Activated T-cell treated with anti-CD3 and anti-CD28 coated beads, Interleukin-2, amount 50 U/mL, for 1 hour (primary cell): ENCODE measurements at places on chromosomes 6 and 20.

- no peak for DNase-seq
These were observed 75.0 kb downstream of the BCKDHB start for GRCh38 chr6:80181352-80182081.

GRCh38 chr6:452301-453067 is 60.9 kb downstream of the IRF4 start:
- DNase-seq, result no peak

DNA sequence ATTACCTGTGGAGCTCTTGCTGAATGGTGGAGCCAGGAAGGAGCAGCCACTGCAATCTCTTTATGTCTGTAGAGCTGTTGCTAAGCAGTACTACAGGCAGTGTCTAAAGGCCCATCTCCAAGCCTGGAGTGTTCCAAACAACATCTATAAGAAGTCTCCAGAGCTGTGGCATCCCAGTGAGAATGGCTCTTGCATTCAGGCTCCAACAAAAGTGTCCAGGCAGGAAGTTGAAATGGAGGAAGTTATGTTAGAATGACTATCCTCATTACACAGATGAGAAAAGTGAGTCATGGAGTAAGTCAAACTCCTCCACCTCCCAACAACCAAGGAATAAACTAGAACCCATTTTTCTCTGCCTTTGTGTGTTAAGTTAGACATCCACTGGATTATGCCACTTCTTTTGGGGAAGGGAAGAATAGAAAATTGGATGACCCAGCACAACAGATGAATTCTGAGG is 288.5 kb upstream of the STXBP5 start:
- DNase-seq, result no peak

DNA sequence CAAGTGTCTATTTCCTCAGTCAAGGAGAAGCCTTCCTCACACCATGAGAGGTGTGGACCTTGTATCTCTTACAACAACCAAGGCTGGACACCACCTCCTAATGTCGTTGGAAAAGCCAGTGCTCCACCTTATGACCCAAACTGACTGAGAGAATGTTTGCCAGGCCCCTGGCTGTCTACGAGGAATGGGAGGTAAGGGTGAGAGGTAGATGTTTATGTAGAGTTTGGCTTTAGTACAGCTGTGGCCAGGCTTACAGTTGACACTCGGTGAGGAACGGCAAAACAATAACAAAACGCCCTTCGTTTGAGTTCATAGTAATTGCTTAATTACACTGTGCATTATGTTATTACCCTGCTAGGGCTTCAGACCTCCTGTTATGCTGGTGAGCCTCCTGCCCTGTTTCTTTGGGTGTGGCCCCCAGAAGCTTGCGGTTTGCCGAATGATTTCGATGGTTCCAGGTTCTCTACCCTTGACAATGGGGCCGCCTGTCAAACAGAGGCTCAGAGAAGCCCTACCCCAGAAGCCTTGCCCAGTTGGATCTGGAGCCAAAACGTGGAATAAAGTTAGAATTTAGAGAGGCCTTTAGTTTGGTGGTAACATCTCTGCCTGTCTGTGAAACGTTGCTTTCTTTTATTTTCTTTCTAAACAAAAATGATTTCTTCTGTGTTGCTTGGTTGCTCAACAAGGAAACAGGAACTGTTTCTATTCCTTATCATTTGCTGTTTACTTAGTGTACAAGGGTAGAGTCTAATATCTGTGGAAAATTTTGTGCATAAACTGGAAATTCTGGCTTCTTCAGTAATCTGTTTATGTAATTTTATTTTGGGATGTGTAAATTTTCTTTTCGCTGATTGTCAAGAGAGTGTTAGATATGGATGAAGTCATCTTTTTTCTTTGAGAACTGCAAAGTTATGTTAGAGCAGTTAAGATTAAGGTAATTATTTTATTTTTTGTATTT is 60.4 kb upstream of the FOXQ1 start:
- DNase-seq, result no peak

DNA sequence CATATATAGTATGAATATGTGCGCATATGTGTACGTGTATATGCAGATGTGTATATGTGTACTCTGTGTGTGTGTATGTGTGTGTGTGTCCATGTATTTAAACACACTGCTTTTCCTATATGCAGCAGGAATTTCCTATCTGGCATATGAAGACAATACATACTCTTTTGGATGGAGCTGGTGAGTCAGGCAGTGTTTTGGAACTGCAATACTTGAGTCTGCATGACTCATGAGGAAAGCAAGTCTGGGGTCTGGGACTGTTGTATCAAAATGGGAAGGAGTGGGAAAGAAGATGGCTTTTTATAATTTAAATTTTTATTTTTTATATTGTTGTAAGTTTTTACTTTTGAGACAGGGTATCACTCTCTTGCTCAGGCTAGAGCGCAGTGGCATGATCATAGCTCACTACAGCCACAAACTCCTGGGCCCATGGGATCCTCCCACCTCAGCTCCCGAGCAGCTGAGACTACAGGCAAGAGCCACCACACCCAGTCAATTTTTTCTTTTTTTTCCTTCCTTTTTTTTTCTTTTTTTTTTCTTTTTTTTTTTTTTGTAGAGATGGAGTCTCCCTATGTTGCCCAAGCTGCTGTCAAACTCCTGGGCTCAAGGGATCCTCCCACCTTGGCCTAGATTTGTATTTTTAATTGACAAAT is 72.2 kb downstream of the ATXN1 start:
- DNase-seq, result no peak

DNA sequence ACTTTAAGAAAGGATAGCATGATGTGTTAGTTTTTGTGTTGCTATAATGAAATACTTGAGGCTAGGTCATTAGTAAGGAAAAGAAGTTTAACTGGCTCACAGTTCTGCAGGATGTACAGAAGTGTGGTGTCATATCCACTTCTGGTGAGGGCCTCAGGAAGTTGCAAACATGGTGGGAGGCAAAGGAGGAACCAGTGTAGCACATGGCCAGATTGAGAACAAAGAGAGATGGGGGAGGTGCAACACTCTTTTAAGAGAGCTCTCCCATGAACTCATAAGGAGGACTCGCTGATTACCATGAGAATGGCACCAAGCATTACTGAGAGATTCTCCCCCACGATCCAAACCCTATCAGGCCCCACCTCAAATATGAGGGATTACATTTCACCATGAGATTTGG is 265.4 kb downstream of the RIMS1 start:
- DNase-seq, result no peak

DNA sequence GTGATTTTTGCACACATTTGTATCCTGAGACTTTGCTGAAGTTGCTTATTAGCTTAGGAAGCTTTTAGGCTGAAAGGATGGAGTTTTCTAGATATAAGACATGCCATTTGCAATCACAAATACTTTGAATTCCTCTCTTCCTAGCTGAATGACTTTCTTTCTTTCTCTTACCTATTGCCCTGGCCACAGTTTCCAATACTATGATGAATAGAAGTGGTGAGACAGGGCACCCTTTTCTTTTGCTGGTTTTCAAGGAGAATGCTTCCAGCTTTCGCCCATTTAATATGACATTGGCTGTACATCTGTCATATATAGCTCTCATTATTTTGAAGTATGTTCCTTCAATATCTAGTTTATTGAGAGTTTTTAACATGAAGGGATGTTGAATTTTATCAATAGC is 409.6 kb upstream of the EPHA7 start:
- DNase-seq, result no peak

GRCh38 chr20:40493549-40493948 is 195.5 kb downstream of the MAFB start:
- no peak for DNase-seq

DNA sequence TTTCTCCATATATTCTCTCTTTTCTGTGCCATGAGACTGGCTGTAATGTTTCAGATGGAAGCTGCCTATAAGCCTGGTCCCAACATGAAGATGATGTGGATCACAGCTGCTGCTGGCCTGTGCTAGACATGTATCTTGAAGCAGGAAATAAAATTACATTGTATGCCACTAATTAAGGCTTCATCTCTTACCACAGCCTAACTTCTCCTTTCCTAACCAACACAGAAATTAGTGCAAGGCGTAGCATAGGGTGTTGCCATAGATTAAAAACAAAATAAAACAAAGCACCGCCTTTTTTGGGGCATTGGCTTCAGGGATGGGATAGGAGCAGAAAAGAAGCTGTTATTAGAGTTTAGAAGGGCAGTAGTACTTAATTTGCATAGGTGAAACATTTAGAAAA is 4.7 kb upstream of the SLC17A4 start:
- no peak for DNase-seq

GRCh38 chr20:37533154-37533715 is 5.6 kb upstream of the BLCAP start:
- DNase-seq, result no peak

GRCh38 chr20:5660346-5660745 is 89.9 kb upstream of the SHLD1 start:
- no peak for DNase-seq

DNA sequence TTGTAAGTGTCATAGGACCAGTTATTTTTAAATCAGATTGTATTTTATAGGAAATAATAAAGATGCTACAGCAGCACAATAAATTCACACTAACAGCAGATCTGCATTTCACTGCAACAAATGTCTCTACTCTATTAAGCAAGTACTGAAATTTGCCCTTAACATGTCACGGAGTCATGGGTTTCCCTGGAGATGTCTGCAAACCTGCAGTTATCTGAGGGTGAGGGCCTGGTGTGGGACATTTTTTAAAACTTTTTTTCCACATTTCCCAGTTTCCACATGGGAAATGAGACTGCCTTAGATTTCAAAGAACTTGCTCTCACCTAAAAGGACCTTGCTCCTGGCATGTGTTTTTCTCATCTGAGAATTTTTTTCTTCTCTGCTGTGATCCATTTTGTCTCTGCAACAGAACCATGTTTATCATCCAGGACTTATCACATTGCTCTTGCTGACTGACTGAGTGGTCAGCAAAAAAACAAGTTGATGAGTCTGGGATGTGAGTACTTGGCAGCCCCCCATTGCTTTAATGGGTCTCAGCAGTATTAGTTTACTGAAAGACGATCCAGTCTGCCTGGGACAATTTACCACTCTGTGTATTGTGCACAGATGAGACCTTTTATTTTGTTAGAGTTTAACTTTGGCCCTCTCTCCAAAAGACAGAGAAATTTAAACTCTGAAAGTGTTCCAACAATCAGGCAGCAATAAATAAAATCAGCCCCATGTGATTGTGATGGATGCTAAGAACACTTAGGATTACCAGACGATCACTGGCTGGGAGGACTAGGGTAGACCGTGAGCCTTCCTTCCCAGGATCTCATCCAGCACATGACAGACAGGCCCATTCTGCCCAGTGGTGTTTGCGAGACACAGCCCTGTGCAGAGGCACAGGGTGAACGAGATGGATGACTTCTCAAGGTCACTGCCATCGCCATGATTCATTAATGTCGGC is 268.8 kb downstream of the BTBD9 start:
- DNase-seq, result no peak

GRCh38 chr20:57514273-57514751 is 10.6 kb downstream of the CTCFL start:
- DNase-seq, result peak; percentile 30

DNA sequence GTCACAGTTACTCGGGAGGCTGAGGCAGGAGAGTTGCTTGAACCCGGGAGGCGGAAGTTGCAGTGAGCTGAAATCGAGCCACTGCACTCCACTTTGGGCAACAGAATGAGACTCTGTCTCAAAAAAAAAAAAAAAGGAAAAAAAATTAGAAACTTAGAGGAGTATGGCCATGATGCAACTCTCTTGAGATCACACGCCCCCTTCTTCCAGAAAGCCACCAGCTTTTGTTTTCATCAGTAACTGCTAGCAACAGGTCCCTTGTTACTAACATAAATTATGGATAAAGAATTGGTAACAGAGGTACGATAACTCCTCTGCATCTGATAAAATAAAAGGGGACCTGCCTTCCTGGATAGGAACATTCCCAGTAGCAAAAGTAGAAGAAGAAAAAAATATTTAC is 308.2 kb downstream of the CD83 start:
- no peak for DNase-seq

- DNase-seq, result no peak
These were observed 548.2 kb downstream of the KIF16B start for GRCh38 chr20:16025084-16025483.

GRCh38 chr20:47315339-47316056 is 41.0 kb downstream of the ZMYND8 start:
- DNase-seq, result no peak

GRCh38 chr20:53707371-53708055 is 113.9 kb upstream of the ZNF217 start:
- DNase-seq, result no peak

DNA sequence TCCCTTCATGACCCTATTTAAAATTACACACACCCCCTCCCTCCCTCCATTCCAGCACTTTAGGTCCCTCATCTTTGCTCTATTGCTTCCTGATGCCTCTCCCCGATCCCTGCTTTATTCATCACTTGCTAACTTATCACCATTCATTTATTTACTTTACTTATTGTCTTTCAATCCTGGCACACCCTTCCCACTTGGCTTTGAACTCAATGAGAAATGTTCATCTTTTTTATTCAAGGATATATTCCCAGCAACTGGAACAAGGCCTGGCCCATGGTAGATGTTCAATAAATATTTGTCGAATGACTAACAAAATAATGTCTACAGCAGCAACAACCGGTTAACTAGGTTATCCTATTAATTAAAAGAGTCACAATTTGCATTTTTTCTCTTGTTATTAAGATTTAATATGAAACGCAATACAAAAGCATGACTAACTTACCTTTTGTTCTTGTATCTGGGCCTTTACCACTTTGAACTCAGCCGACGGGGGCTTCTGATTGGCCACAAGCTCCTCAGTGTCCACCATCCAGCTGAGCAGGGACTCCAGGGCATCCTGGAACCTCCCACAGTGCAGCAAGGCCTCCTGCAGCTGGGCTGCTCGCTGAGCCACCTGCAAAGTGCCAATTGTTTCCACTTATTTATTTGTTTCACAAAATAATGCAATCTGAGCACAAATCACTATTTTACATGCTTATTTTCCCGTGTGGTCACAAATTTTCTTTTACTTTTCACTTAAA is 107.8 kb downstream of the DST start:
- DNase-seq, result no peak
